ENCODE measurements at places on chromosomes 12 and 14.

DNA sequence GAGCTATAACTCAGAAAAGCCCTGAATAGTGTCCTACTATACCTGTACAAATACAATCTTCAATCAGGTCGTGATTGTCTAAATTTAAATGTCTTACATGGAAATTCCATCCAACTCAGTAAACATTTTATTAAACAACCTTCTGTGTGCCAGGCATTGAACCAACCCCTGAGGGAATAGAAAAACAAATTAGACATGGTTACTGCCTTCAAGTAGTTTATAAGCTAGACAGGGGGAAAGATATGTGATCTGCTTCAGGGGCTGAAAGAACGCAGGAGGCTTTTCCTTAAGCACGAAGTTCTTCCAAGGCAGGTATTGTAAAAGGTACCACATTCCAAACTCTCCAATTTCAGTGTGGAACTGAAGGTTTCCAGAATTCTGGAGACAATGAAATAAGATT lies 39.7 kb upstream of the STAB2 start:
- no peak for DNase-seq

DNA sequence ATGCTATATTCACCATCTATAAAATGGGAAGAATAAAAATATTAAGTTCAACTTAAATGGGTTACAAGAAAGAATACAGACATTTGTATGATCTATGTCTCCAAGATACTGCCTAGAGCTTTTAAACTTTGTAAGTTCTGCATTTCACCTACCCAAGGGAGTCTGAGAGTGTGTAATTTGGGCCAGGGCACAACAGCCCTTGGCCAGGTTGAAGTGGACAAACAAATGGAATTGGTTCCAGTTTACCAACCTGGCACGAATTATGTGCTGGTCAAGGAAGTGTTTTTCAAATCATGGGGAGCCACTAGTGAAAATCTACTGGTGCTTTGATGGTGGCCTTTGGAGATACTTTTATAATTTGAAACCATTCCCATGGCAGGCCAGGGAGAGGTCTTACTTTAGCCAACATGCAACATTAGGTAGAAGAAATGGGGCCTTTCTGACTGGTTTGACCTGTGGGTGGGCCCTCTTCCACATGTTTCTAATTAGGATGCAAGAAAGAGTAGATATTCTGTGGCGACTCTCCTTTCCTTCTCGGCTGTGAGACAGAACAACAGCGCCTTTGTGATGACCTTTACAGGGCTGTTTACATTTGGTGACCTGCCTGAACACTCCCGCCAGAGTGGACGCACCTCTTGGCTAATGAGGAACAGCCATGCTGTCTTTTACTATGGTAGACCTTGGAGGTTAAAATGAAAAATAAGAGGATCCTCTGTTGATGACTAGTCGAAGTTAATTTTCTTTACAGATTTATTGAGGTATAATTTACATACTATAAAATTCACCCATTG lies 476.6 kb downstream of the ZFP36L1 start:
- no peak for DNase-seq

GRCh38 chr12:121352682-121353018 lies 439 bp upstream of the ANAPC5 start:
- DNase-seq = no peak

- no peak for DNase-seq
Measured at GRCh38 chr14:21612324-21612723, 22.4 kb downstream of the OR10G2 start.

DNA sequence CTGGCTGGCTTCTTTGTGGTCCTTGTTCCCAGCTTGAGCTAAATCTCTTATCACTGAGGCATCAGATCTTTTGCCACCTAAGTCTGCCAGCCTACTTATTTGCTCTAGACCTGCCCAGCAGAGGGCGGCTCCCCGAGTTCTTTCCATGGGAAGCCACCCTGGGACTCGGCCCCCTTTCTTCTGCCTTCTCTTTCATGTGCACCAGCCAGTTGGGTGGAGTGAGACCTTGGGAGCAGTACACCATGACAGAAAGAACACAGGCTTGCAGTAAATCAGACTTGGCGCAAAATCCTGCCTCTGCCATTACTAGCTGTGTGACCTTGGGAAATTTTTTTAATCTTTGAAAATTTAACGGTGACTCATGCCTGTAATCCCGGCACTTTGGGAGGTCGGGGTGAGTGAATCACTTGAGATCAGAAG lies 7.4 kb downstream of the SMAGP start:
- DNase-seq = peak; percentile 54

DNA sequence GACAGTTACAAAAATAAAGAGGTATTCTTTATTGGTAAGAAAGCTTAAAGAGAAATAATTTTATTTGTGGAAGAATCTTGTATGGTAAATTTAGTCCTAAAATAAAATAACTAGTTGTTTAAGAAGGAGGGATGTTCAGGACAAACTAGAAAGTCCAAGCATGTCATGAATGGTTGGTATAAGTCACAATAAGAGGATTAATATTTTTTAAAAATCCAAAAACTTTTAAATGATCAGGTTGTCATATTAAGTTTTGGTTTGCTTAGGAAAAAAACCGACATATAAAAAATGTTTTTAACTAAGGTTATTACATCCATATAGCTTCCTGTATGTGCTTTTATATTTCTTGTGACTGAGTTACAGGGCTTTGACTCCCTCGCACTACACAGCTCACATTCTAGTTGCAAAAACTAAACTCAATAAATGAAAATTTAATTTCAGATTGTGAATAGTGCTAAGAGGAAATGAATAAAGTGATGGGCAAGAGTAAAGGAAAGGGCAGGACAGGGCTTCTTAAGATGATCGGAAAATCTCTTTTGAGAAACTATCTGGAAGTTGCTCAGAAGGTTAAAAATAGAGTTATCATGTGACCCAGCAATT lies 80.7 kb upstream of the METAP2 start:
- no peak for DNase-seq

- DNase-seq = no peak
Measured at GRCh38 chr12:82474798-82475184, 116.5 kb downstream of the METTL25 start.

- DNase-seq = no peak
Measured at GRCh38 chr12:94594443-94594825, 55.9 kb downstream of the TMCC3 start.

GRCh38 chr12:57518176-57518919 lies 2.0 kb downstream of the DDIT3 start:
- DNase-seq = no peak

GRCh38 chr12:46824709-46825108 lies 1.1 kb downstream of the SLC38A4 start:
- no peak for DNase-seq
